ENCODE measurements at places on chromosomes 2 and 18.
A peak's percentile ranks its signal among the peaks of the same experiment; 100 is the strongest.

DNA sequence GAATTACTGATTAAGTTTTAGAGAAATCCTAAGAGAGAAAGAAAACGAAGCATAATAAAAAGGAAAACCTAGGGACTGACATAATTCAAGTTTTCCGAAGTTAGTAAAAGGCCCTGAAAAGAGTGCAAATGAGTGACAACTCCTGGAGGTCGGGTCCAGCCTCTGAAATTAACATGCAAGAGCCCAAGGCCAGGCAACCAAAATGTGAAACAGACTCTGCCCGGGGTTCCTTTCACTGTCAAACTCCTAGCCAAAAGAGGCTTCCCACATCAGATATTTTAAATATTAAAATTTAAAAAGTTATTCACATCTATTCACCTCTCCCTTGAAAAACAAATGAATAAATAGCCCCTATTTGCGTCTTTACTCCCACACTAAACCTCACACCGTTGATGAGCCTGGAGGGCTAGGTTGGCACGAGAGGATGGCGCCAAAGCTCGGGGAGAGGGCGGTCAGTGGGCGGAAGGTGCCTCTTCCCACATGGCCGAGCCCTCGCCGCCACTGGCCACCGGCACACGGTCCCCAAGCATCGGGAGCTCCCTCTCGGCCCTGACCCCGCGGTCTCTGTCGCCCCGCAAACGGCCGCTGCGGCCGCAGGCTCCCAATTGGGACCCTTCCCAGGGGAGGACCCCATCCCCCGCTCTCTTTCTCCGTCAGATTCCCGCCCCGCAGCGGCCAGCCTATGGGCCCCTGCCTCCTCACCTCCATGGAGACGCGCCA, 630 bp downstream of the PPM1G start:
- DNase-seq = peak; percentile 15

DNA sequence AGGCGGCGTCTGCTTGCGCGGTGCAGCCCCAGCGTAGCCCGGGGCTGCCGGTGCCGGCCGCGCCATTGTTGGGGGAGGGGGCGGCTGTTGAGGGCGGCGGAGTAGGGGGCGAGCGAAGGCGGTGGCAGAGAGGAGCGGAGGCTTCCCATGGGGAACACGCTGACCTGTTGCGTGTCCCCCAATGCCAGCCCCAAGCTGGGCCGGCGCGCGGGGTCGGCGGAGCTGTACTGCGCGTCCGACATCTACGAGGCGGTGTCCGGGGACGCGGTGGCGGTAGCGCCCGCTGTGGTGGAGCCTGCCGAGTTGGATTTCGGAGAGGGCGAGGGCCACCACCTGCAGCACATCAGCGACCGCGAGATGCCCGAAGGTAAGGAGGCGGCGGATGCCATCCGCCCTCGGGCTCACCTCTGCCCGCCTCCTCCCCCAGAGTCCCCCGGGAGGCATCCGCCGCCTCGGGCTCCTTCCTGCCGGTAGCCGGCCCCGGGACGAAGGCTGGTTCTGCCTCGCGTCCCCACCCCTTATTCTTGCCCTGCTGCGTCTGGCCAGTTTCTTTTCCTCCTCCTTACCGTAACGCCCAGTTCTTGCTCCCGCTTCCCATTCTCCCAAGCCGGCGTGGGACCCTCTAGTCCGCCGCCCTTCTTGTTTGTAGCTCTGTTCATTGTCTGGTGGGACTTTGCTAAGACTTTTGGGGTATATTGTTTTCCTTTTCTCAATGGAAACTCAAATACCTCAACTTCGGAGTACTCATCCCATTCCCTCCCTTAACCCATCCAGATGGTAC, 500 bp downstream of the CCNYL1 start:
- peak; percentile 15 for DNase-seq

DNA sequence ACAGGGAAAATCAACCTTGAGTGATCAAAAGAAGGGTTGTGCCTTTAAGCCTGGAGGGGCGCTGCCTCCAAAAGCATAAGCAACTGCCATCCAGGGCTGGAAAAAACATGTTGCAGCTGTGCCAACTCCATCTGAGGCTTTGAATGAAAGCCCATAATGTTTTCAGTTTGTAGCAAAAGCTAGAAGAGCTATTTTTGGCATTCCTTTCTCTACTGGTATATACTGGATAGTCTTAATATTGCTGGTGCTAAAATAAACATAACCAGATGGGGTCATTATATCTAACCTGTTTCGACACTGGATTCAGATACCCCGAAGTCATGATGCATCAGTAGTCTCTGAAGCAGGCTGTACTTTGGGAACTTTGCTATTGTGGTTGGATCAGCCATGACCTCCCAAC, 25.1 kb downstream of the ANXA4 start:
- DNase-seq = no peak

DNA sequence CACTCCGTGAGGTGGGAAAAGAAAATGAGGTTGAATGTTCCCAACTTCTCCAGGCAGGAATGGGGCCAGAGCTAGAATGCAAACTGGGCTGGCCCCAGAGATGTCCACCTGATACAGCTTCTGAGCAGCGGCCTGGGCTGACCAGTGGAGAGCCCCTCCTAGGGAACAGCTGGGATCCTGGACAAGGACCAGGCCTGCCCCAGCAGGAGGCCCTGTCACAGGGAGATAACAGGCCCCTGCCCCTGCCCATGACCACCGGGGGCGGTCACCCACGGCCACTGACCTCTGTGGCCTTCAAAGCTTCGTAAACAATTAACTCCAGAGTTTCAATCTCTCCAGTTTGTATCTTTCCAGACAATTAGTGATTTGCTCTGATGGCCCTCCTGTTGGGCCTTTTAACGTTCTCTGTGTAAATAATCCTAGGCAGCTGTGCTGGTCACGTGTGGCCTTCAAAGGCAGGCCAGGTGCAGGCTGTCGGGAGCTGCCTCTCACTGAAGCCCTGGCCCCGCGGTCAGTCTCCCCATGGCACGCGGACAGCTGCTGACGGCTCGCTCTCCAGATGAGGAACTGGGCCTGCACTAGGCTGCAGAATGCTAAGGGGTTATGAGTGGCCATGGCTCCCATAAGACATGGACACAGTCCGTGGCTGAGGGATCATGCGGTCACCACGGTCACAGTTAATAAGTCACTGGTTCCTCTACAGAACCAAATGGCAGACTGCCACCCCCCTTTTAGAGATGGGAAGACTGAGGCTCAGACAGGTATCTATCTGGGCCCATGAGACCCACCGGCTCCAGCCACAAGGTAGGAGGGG, 9.2 kb downstream of the HS6ST1 start:
- no peak for DNase-seq

DNA sequence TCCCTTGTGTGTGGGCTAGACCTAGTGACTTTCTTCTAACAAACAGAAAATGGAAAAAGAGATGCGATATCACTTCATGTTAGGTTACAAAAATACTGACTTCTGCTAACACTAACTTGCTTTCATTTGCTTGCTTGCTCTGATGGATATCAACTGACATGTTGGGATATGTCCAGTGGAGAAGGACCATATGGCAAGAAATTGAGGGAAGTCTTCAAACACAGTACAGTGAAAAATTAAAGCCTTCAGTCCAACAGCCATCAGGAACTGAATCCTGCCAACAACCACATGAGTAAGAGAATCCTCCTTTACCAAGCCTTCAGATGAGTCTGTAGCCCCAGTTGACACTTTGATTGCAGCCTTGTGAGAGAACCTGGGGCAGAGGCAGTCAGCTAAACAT, 143.9 kb downstream of the MAIP1 start:
- DNase-seq = no peak

GRCh38 chr2:237180987-237181386, 95.3 kb downstream of the COPS8 start:
- no peak for DNase-seq

DNA sequence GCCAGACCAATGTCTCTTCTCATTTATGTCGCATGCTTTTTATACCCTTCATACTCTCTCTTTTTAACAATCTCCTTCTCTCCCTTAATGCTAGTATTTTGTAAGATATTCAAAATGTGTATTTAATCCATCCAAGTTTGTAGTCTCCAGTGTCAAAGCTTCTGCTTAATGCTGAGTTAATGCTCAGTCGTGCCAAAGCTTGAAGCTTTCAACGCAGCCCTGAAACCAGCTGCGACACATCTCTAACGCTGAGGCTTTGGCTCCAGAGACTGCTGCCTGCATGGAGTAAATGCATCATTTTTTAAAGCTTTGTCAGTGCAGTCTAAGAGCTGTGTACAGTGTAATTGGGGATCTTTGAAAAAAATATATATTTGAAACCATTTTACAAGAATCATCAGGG, 2108.8 kb upstream of the PIK3C3 start:
- DNase-seq = no peak

GRCh38 chr18:58178511-58178910, 134.5 kb downstream of the NEDD4L start:
- no peak for DNase-seq

DNA sequence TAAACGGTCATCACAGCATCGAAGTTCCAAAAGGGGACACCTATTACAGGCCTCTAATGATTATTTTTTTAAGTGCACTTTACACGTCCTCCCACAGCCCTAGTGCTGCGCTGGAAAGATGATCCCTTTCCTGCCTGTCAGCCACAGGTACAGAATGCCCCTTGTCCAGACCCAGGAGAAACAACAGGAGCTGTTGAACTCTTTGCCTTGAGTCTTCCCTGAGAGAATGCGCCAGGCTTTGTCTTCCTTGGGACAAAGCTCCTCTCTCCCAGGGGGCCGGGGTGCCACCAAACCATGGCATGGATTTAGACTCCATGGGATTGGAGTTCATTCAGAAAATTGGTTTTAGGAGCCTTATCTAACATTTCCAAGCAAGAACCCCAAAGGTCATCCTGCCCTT, 319.0 kb upstream of the SOX11 start:
- DNase-seq = no peak

GRCh38 chr18:46072376-46072867, 362 bp upstream of the PSTPIP2 start:
- no peak for DNase-seq

DNA sequence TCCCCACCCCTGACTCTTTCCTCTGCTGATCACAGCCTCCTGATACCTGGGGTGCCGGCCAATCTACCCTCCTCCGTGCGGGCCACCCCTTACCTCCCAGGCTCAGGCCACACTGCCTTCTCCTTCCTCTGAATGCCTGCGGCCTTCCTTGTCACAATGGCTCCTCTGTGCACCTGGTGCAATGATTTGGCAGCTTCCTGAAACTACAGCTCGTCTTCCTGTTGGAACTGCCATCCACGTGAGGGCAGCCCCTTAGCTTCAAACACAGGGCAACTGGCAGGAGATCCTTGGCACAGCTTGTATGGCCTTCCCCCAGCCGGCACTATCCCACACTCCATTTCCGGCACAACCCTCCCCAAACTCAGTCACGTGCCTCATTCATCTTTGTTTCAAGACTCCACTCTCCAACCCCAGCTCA, 69.0 kb downstream of the STPG4 start:
- DNase-seq = no peak

DNA sequence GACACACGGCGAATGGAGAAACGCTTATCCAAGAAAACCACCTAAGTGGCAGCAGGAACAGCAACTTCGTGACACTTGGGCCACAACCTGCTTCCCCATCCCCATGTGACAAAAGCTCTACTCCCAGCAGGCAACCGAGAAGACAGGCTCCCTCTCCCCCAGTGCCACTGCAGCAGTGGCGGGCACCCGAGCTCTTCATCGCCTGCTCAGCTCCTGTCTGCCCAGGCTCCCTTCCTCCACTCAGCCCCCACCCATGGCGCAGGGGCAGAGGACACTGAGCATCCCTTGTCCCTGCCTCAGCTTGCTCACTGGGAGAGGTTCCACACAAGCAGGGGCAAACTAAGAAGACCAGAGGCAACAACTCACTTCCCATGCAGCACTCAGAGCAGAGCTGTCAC, 22.9 kb downstream of the SLC66A2 start:
- DNase-seq = no peak

DNA sequence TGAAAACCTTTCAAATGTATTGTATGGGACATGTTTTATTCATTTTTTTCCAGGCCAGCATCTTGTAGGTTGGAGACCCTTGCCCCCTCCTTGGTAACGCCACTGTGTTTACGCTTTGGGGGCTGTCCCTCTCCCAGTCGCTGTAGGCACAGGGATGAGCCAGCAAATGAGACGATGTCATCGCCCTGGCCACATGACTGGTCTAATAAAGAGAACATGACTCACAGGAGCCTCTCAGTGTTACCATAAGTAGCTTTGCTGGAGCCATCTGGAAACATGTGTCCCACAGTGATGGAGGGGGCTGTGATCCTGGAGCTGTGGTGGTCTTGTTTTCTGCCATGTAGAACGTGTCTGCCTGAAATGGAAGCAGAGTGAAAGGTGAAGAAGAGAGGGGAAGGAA, 78.9 kb downstream of the CD8B2 start:
- DNase-seq = no peak

- DNase-seq = no peak
Observed at GRCh38 chr18:76005632-76006208, 489.3 kb downstream of the ZNF516 start.

- DNase-seq = no peak
Observed at GRCh38 chr2:231452799-231453508, 11.3 kb downstream of the NCL start.

DNA sequence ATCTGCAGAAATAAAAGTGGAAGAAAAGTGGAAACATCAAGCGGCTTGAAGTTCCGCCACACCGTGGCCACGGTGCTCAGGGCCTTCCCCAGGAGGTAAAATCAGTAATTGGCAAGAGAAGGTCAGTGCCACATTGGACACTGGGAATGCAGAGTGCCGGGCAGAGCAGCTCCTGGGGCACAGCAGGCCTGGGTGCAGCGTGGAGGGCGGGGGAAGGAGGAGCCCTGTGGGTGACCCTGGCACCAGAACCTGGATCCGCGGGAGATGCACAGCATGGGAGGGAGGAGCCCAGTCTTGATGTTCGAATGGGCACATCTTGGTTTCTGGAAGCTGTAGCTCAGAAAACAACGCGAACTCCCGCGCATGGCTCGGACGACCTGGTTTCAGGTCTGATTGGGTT, 630.2 kb downstream of the GALR1 start:
- DNase-seq = no peak

DNA sequence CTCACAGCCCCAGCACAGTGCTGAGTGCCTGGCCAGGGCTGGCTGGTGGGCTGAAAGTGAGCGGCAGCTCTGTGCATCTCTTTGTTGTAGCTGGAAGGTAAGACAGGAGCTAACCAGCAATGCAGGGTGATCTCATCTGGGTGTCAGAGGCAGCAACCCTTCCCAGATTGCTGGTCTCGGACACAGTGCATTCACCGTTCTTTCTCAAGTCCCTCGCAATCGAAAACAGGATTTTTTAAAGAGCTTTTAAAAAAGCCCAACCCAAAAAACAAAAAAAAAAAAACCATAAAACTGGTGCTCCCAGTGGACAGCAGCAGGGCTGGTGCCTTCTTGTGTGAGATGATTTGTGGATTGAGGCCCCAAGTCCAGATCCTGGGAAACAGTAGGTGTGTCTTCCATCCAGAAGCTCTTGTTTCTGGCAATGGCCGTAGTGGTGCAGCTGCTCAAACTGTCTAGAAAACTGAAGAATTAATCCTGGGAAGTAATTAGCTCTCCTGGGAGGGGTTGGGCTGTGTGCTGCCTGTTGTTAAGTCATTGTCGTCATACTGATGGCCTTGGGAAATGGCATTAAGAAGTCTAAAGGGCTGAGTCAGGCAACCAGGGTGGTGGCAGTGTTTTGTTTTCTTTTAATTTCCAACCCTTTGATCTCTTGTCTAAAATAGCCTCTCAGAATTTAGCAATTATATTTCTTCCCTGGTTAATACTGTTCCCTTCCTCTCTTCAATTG, 156.7 kb downstream of the KLHL29 start:
- no peak for DNase-seq

Data from stimulated activated CD4-positive, alpha-beta T cell treated with anti-CD3 and anti-CD28 coated beads, Interleukin-1b, Interleukin-23, amount 100 ng/mL, for 24 hours (primary cell).